Posterior vena cava (tissue), 2 donors: ENCODE measurements at places on chromosomes 3 and 15. TPM values are rescaled to one million over a fixed set of nuclear protein-coding genes. Genes with fewer than 3 reads are reported as not detected.

DNA sequence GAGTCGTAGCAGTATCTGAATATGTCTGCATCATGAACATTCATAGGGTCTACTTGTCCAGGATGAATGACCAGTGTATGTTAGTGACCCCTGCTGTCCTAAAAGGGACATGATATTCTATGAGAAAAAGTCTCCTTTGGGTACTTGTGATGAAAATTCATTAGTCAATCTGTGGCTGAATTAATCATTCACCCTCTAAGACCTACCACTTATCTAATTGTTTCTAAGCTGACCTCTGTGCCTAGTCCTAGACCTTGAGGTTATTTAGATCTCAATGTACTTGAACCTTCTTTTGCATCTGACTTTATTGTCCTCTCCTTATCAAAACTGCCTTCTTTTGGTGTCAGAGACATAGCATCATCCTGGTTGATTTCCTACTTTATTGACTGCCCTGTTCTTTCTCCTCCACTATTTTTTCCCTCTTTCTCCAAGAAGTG, 799.3 kb downstream of the DIPK2A start:
- no peak for DNase-seq

Gene OCA2
- total RNA-seq, result 1.4 TPM

Gene TTLL13
- not detected for total RNA-seq

- no peak for DNase-seq
These were observed 192.2 kb downstream of the SUCLG2 start for GRCh38 chr3:67462187-67462586.

GRCh38 chr3:153615863-153616262, 453.8 kb downstream of the RAP2B start:
- DNase-seq, result no peak

DNA sequence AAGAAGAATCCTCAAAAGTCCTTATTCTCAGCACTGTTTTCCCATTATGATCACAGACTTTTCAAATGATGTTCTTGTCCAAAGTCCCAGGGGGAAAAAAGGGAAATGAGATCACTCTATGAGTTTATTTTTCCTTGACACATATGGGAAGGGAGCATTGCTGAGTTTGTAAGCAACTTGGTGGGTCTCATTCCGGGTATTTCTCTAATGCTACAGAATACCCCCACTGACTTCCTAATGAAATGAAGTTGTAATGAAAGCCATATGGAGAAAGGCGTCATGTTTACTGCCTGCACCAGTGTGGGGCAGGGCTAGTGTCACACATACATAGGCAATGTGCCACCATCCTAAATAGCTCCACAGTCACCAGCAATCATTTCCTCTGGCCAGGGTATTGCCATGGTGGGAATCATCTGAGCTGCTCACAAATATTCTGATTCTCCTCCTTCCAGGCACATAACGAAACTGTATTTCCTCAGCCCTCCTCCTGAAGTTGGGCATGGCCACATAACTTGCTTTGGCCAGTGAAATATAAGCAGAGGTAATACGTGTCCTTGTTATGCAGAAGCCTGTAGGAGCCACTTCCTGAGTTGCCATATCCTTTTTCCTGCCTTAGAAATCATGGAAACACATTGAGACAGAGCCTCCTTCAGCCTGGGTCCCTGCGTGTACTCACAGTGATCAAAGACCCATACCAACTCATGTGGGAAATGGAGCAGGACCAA, 41.0 kb upstream of the C15orf61 start:
- no peak for DNase-seq

Gene C3orf20
- 0.10 TPM for total RNA-seq

DNA sequence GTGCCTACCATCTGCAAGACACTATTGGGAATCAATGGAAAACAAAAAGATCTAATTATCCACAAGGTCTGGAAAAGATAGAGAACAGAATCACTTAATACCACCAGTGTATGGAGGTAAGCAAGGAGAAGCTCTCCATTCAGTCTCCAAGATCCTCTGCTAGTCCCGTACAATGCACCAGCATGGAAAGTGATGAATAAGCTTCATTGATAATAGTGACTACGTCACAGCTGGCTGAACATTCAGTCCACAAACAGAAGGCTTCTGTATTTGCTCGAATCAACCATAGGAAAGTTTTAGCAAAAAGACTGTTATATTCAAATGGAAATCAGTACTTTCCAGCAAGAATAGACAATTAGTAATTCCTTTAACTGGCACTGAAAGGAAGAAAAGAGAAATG, 42.9 kb downstream of the IGSF11 start:
- DNase-seq, result no peak

Gene TIGIT
- total RNA-seq, result 0.60 TPM

GRCh38 chr3:146157325-146158060, 3.5 kb downstream of the PLOD2 start:
- DNase-seq, result no peak

Gene MYO5A
- total RNA-seq, result 44.7 TPM

Gene HMCES
- 24.5 TPM for total RNA-seq

DNA sequence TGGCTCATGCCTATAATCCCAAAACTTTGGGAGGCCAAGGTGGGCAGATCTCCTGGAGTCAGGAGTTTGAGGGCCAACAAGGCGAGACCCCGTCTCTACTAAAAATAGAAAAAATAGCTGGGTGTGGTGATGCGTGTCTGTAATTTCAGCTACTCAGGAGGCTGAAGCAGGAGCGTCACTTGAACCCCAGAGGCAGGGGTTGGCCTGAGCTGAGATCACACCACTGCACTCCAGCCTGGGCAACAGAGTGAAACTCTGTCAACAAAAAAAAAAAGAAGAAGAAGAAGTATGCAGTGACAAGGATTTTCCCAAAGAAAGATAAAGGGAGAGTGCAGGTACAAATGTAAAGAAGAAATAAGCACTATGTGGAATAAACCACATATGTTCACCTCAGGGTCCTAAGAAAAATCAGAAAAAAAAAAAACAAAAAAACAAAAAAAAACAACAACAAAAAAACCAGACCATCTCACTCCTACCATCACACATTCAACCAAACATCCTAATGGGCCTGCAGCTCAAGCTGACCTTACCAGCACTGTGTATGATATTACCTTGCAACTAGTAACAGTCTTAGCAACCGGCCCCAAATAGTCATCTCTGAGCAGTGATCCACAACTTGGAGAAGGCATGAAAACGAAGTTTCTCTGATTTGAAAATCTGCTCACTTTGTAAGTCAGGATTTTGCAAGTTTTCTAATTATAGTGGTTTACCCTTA, 296.7 kb upstream of the PROK2 start:
- DNase-seq, result no peak

DNA sequence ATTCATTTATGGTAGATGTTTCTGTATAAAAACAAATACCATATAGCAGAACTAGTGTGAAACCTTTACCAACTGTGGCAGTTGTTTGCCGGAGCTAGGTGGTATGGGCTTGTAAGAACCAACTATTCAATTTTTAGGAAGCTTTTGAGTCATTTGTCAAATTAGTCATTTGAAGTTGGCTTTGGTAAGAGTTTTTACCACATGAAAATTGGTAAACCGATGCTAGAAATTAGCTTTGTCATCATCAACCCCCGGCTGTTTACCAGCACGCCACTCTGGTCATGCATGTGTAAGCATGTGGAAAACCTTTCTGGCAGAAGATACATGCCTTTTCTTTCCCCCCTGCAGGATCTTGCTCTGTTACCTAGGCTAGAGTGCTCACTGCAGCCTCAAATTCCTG, 63.3 kb downstream of the IL1RAP start:
- no peak for DNase-seq

DNA sequence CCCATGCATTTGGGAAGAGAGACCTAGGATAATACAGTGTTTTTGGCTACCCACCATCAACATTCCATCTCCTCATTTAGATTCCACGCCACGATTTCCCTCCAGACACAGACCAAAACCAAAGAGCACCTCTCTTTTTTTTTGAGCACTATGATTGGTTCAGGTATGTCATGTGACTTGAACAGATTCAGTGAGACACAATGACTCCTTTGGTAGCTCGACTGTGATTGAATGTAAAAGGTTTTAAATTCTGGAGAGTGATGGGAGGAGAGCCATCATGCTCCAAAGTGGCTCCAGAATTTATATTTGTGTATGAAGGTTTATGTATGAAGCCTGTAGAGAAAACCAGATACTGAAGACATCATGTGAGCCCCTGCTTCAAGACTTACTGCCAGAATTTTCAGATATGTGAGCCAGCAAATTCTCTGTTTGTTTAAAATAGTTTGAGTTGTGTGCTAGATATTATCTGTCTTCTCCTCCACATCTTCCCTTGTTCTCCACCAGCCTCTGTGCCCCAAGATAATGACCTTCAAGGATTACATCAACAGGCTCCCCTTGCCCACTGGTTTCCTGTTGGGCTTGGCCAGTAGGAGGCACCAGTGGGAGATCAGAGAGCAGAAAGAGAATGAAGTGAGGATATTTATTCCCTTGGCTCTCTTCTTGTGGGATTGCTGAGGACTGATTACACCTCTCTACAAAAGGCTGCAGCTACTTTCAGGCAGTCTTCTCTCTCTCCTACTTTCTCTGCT, 12.5 kb downstream of the MYD88 start:
- no peak for DNase-seq

GRCh38 chr15:58726867-58727266, 22.6 kb downstream of the ADAM10 start:
- DNase-seq, result no peak

DNA sequence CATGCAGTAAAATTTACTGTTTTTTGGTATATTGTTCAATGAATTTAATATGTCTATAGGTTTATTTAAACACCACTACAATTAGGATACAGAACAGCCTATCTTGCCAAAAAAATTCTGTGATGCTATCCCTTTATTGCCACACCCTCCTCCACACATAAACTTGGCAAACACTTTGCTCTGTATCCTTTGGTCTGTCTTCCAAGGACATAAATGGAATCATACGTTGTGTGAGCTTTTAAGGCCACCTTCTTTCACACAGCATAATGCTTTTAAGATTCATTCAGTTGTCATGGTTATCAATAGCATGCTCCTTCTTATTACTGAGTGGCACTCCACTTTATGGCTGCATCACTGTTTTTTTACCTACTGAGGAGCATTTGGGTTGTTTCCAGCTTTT, 71.5 kb downstream of the CERS3 start:
- DNase-seq, result no peak

- no peak for DNase-seq
These were observed at the start of gene IQCF2 for GRCh38 chr3:51860703-51861665. Gene IQCF2 (plus strand): TSS chr3:51861615. CDS start chr3:51861667, 52 bp downstream.

Gene GPR27
- 5.8 TPM for total RNA-seq

DNA sequence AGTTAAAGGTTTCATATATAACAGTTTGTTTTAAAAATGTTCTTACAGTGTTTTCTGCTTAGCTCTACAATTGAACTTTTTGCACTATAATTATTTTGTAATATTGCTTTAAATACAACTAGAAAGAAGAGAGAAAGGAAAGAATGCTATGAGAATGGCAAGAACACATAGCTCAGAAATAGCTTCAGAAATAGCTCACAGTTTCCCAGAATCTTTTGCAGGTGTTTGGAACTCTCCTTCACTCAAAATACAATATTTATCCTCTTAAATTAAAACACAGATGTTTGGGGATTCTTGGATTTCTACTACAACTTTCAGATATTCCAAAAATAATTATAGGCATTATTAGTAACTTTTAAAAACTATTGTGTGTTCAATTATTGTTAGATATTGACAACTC, 658.0 kb upstream of the DPPA4 start:
- no peak for DNase-seq

GRCh38 chr3:10460951-10461545, 44.3 kb downstream of the ATP2B2 start:
- no peak for DNase-seq

Gene SLC22A14
- 0.38 TPM for total RNA-seq

- DNase-seq, result no peak
These were observed 429.4 kb downstream of the EDEM1 start for GRCh38 chr3:5616873-5617272.

GRCh38 chr15:36694574-36694973, 115.1 kb downstream of the CDIN1 start:
- no peak for DNase-seq

DNA sequence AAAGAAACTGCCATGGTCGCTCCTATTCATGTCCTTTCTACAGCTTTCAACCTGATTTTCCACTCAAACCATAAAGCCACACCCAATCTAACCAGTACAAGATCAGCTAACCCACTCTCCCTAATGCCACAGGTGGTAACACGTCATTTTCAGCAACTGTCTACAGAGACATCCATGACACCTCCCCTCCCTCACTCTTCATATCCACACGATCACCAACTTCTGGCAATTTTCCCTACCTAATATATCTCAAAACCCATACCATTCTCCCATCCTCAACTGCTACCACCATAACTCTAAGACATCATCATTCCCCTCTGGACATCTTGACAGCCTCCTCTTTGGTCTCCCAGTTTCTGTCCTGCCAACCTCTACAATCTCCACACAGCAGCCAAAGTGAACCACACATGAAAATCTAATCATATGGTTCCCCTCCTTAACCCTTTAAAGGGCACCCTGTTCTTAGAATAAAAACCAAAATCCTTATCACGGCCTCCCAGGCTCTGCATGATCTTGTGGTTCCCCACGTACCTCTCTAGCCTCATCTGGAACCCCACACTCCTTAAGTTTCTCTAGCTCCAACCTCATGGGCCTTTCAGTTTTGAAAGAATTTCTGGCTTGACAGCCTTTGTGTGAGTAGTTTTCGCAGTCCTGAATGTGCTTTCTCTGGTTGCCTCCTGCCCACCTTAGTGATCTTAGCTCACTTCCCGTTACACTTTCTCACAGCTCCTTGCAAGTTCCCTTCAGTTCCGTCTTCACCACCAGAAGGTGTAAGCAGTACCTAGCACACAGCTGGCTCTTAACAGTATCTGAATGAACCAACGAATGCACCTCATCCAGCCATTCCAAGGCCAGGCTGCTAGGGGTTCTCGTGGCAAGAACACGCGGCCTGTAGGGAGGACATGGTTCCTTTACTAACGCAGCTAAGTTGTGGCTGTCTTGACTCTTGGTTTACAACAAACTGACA, 33.4 kb downstream of the SPINK8 start:
- DNase-seq, result no peak

Gene MEGF11
- total RNA-seq, result 0.05 TPM

GRCh38 chr3:190003681-190004123, 117.0 kb downstream of the P3H2 start:
- DNase-seq, result no peak

DNA sequence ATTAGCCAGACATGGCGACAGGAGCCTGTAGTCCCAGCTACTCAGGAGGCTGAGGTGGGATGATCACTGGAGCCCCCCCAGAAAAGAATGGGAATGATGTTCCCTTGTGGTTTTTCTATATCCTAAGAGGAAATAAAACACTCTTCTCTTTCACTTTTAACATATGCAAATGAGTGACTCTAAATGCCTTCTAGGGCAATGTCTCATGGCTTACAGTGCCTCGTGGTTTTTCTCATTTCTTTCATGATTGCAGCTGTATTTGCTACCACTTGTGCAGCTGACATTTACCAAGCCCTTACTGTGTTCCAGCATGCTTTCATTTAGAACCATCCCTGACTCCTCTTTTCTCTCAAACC, 26.4 kb downstream of the STOML1 start:
- DNase-seq, result no peak

DNA sequence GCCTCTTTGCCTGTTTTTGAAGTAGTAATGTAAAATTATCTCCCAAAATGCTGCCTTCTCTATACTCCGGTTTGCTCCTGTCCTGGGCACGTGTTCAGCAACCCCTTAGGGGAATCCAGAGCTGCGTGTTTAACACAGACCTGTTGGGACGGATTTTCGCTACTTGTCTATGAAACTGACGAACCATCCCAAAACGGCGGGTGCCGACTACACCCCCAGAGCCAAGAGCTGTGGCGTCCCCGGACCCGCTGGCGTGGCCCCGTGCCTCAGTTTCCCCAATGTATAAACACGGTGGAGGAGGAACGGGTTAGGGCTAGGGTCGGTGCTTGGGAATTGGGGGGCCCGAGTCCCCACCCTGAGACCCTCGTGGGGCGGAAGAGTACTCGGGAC, 473 bp downstream of the FHIT start:
- DNase-seq, result peak; percentile 80

Gene AGBL1
- total RNA-seq, result not detected

- DNase-seq, result no peak
These were observed 24.9 kb downstream of the LARS2 start for GRCh38 chr3:45413172-45413765.
